Left ventricle myocardium inferior (tissue), 1 donor: ENCODE measurements at places on chromosomes 1 and 21. TPM values are rescaled to one million over a fixed set of nuclear protein-coding genes. Genes with fewer than 3 reads are reported as not detected.

GRCh38 chr1:64474665-64475439 is 4.9 kb downstream of the CACHD1 start:
- H3K4me3 ChIP-seq = no peak overlapping the region
- no peaks in the 10 kb centered on the region for H3K36me3 ChIP-seq
- peaks cover 8% of the 10 kb centered on the region for H3K27me3 ChIP-seq

DNA sequence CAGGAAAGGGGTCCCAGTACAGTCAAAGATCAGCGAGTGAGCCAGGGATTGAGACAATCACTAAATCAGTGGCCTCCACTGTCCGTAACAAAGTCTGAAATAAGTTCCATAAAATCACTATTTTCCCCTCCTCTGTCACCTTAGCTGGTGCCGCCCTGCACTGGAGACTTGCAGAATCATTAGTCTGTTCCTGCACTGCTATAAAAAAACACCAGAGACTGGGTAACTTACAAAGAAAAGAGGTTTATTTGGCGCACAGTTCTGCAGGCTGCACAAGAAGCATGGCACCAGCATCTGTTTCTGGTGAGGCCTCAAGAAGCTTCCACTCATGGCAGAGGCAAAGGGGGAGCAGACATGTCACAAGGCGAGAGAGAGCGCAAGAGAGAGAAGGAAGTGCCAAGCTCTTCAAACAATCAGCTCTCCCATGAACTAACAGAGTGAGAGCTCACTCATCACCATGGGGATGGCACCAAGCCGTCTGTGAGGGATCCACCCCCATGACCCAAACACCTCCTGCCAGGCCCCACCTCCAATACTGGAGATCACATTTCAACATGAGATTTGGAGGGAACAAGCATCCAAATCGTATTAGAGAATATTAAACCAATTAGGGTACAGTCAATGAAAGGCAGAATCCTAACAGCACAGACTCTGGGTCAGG is 129.8 kb upstream of the TIAM1 start:
- H3K27me3 ChIP-seq = peaks cover 13% of the 10 kb centered on the region
- H3K4me3 ChIP-seq = no peak overlapping the region
- no peak for DNase-seq
- H3K36me3 ChIP-seq = no peaks in the 10 kb centered on the region
- H3K4me1 ChIP-seq = no peaks in the 10 kb centered on the region

Gene FAM167B
- total RNA-seq = 7.9 TPM

Gene WRAP73
- total RNA-seq = 12.7 TPM

Gene OR10J1
- total RNA-seq = not detected
